Islet precursor cell (in vitro differentiated cells): ENCODE measurements at places on chromosomes 11 and 22.
A peak's percentile ranks its signal among the peaks of the same experiment; 100 is the strongest.

GRCh38 chr11:81647374-81647773 is 1086.3 kb downstream of the FAM181B start:
- DNase-seq = no peak

GRCh38 chr11:118691926-118692830 is 12.7 kb upstream of the TREH start:
- peak; percentile 90 for DNase-seq

DNA sequence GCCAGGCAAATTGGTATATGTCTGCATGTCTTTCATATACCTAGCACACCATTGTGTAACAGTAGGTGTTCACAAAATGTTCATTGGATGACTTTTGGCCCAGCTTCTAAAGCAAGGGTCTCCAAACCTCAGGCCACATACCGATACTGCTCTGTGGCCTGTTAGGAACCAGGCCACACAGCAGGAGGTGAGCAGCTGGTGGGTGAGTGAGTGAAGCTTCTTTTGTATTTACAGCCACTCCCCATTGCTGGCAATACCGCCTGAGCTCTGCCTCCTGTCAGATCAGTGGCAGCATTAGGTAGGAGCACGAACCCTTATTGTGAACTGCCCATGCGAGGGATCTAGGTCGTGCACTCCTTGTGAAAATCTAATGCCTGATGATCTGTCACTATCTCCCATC is 836.6 kb downstream of the NTM start:
- no peak for DNase-seq

DNA sequence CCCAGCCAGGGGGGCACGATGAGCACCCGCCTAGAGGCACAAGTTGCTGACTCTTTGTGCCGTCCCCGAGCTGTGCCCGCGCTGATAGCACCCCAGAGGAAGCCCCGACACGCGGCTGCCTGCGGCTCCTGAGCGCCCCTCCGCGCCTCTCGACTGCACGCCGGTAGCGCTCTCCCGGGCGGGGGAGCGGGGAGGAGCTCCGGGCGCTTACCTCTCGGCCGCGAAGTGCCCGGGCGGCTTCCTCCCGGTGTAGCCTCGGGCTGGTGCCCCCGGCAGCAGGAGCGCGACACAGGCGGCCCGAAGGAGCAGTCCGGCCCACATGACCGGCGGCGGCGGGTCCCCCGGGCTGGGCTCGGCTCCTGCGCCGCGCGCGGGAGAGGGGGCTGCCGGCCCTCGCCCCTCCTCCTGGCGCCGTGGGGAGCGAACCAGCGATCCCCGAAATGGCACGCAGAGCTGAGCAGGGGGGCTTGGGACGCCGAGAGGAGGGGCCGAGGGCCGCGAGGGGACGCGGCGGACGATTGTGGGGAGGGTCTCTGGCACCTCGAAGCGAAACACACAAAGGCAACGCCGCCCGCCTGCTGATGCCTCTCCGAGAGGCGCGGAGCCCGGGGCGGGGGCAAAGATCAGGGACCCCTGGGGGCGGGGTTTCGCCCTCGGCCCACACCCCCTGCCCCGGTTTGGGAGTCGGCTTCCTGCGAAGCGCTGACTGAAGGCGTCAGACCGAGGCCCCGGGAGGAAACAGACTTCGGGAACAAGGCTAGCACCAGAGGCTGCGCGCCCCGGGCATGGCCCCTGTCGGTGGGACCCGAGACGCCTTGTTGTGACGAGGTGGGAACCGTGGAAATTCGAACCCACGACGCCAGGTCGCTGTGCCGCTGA is at the start of gene VWCE:
VWCE (minus strand) TSS at position 600 of the 879 bp plus-strand sequence; CDS start at position 321, 279 bp downstream.
- DNase-seq = peak; percentile 88

DNA sequence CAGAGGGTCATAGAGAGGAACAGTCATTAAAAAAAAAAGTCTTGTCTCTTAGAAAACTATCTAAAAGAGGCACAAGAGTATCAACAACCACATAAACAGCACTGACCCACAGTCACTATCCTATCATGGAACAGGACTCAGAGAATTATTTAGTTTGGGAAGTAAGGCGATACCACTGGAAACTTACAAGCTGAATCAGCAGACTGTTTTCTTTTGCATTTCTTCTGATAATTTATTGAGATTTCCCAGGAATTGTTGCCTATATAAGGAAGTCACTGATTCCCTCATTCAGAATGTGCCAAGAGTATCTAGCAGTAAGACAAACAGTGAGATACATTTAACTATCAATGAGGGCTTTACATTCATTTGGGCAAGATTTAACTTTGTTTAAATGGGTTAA is 304.1 kb downstream of the GUCY1A2 start:
- DNase-seq = no peak

- DNase-seq = no peak
Measured at GRCh38 chr11:43410394-43410793, 51.7 kb downstream of the TTC17 start.
